Activated T-helper 1 cell treated with Interleukin-2 at 50 U/mL for 16 hours (primary cell): ENCODE measurements at places on chromosomes 13 and 19.

GRCh38 chr19:50835785-50836542 lies 2.6 kb upstream of the KLK15 start:
- peak; percentile 29 for DNase-seq

DNA sequence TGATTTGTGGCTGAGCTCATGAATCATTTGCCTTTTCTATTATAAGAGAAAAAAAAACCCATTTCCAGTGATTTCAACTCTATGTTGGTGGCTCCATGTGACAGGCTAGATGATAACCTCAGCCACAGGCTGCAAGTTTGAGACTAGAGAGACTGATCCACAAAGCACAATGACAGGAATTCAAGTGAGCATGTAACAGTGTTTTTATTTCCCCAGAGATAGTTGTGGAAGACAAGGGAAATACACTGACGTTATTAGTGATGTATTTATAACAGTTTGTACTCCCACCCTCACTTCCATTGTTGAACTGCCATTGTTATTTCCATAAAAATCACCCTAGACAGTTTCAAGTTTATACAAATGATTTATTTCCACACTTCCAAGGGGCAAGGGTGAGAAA lies 27.9 kb upstream of the EDNRB start:
- DNase-seq = no peak

GRCh38 chr13:85615031-85615430 lies 184.2 kb downstream of the SLITRK6 start:
- DNase-seq = no peak

- peak; percentile 30 for DNase-seq
Measured at GRCh38 chr13:20161275-20161950, 561 bp upstream of the GJA3 start.

DNA sequence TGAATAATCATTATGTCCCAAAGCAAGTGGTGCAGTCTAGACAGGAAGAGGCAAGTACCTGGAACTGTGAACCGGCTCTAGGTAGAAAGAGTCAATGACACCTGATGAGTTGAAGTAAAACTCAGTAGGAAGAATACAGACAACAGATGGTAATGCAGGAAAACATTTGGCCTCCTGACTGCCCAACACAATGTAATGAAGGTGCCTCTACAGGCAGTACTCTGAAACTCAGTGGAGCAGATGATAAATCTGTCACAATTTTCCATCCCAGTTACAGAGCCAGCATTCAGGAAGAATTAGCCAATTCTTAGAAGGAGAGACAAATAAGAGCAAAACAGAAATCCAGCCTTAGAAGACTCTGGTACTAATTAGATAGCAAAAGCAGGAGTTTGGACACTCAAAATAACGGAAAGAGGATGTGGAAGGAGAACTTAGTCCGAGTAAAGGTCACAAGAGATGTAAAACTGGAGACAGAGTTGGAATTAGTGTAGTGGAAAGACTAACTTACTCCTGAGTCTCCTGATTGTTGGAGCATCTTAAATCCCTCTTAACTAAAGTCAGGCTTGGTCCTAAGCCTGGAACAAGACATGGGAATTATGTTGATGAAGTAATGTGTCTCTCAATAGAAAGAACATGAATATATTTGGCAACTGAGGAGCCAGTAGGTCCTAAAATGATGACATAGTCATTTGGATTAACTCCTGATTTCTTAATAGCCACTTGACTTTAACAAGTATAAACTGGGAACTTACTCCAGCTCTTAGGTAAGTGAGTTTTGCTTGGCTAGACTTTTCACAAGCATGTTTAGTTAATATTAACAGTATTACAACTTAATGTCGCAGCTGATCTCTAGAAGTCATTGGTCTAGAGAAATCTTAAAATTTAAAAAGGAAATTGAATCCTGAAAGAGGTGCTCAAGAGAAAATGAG lies 457.3 kb upstream of the MIR17HG start:
- no peak for DNase-seq

- no peak for DNase-seq
Measured at GRCh38 chr19:55096061-55096701, 20.5 kb downstream of the EPS8L1 start.

GRCh38 chr13:40252241-40252640 lies 414.2 kb downstream of the FOXO1 start:
- DNase-seq = no peak

DNA sequence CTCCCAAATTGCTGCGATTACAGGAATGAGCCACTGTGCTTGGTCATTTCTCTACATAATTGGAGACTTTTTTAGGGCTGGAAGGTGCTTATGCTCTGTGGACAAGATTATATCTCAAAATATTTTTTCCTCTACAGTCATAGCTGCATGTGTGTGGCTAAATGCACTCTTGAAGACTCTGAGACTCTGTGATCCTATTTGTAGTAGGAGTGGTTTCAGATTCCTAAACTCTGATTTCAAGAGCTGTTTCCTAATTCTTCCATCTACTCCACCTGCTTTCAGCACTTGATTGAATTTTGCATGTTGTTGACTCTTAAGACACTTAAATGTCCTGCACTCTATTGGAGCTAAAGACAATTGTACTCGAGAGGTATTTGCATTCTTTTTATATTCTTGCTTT lies 78.0 kb downstream of the KLF5 start:
- DNase-seq = no peak

DNA sequence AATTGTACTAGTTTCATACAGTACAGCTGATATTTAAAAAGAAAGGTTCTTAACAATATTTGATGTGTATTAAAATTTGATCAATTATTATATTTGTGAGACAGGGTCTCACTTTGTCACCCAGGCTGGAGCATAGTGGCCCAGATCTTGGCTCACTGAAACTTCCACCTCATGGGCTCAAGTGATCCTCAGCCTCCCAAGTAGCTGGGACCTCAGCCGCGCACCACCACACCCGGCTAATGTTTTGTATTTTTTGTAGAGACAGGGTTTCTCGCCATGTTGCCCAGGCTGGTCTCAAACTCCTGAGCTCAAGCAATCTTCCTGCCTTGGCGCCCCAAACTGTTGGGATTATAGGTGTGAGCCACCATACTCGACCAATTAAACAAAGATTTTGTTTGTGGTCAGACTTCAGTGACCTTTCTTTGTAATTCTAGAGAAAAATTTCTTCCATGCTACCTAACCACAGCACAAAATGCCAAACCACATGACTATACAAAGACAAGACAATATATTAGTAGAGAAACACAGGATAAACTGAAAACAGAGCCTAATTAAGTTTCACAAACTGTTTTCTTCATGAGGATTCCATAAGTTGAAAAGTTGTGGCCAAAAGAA lies 59.6 kb downstream of the RBM26 start:
- no peak for DNase-seq

- no peak for DNase-seq
Measured at GRCh38 chr13:30743319-30744055, 8.1 kb downstream of the ALOX5AP start.

DNA sequence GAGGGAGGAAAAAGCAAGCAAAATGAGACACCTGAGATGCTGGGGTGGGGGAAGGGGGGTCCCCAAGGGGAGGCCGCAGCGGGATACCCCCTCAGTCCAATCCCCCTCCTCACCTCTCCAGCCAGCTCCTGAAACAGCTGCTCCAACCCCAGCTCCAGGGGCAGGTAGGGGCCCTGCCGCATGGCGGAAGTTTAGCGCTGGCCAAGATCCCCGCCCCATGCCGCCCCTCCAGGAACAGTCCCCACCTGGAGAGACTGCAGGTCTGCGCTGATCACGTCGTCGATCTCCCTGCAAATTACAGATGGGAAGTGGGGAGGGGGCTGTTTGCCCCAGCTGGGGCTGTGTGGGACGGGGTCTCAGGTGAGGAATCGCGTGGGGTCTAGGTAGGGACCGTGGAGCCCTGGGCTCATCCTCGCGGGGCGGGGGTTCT lies 9.0 kb downstream of the CAPN12 start:
- DNase-seq = no peak

- no peak for DNase-seq
Measured at GRCh38 chr13:23510979-23511735, 59.1 kb upstream of the TNFRSF19 start.

DNA sequence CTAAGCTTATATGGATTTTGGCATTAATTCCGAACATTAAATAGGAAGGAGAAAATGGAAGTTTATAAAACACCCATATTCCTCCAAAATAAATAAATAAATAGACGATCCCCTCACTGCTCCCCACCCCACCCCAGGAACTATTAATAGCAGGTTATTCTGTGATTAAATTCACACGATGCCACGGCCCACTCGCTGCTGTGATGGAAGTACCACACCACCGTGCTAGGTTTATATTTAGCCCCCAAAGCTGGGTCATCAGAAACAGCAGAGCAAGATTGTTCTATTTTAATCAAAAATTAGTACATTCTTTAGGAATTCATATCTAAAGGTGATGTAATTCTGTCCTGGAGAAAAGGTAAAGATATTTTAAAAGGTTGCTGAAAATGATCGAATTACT lies 65.4 kb downstream of the CCDC70 start:
- no peak for DNase-seq

DNA sequence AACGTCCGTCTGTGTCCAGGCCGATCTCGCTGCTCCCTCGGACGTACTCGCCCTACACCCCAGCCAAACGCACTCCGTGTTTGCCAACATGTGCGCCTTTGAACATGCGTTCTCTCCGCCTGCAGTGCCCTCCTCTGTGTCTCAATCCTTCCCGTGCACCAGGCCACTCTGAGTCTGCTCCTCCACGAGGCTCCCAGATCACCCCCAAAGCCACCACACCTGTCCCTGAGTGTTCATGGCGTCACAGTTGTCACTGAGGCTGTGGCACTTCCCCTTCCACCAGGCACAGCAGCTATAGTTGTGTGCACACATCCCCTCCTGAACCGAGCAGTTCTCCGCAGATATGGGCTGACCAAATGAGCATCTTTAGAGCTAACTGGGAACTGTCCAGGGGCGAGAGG lies 35.6 kb downstream of the RASA3 start:
- no peak for DNase-seq

DNA sequence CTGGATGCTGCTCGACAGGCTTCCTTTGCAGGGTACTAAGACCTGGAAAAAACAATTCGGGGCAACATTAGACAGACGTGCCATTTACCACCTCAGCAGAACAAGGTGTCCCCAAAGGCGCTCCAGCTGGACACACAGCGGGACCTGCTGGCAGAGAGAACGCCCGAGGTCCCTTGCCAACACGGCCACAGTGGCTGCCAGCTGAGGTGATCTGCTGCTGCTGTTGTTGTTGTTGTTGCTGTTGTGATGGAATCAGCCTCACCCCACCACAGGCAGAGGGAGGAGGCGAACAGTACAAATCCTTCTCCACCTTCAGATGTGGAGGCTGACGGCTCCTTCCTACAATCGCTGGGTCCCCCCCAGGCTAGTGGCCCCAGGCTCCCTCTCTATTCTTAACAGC lies 25.2 kb downstream of the ANKRD27 start:
- DNase-seq = no peak
